ENCODE measurements at places on chromosomes 13 and 19.

- DNase-seq, result no peak
Observed at GRCh38 chr19:38032151-38032550, 125.1 kb downstream of the SIPA1L3 start.

DNA sequence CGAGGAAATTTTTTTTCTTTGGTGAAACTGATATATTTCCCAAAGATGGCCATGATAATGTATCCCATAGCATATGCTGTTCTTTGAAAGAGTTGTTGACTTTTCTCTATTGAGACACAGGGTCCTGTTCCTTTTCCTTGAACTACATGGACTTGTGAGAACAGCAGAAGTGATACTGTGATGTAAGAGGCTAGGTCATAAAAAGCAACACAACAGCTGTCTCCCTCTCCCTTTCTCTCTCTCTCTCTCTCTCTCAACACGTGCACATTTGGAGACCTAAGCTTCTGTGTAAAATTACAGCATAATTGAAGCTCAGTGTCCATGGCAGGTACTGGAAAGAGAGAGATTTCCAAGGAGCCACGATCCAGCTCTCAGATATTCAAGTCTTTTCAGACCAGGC is 1712.4 kb downstream of the EFNB2 start:
- no peak for DNase-seq

GRCh38 chr13:35698911-35699576 is 222.6 kb upstream of the MAB21L1 start:
- DNase-seq, result no peak

GRCh38 chr19:46515879-46516350 is 20.2 kb upstream of the PNMA8B start:
- no peak for DNase-seq
